HFFc6 (cell line): ENCODE measurements at places on chromosomes 6 and 20.
A peak's percentile ranks its signal among the peaks of the same experiment; 100 is the strongest.

DNA sequence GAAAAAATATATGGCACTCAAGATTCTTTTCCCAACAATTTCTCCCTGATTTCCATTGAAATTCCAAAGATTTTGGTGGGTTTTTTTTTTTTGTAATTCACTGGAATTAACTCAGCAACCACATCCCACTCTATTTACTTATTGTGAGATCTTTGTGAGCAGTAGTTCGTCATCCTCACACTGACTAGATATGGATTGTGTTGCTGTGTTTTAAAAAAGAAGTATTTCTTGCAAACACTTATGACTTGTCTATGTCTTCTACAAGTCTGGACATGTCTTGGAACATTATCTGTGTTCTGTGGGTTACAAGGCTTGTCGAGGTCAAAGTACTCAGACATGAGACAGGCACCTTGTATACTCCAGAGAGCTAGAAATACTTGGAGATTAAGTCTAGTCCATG lies 7.3 kb upstream of the TENT5A start:
- no peak for DNase-seq

DNA sequence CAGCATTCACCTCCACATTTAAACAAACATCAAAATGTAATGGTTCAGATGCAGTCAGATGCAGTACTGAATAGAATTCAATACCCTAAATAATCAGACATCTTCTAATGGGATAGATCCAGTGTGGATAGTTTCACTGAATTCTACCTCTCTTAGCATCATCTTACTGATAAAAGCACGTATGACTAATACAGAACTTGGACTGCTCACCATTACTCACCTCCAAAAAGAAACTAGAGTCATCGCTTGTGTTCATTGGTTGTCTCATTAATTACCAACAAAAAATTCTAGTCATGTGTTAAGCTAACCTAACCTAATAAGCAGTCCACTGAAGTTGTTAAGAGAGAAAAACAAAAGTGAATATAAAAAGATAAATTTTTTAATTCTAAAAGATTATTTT lies 165.9 kb upstream of the IRAK1BP1 start:
- DNase-seq, result peak; percentile 64

DNA sequence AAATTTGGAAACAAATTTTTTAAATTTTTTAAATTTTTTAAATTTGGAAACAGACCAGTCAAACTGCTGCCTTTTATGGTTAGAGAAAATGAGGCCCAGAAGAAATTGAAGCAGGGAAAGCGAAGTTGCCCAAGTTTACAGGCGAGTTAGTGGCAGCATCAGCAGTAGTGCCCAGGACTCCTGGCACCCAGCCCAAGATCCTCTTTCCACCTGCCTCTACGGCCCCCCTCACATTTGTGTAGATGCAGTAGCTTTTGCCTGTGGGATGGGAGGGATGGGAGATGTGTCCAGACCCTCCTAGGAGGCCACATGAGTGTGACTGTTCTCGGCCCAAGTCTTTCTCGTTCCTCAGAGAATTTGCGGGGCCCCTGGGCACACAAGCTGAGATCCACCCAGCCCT lies 49.8 kb downstream of the HNF4A start:
- no peak for DNase-seq

DNA sequence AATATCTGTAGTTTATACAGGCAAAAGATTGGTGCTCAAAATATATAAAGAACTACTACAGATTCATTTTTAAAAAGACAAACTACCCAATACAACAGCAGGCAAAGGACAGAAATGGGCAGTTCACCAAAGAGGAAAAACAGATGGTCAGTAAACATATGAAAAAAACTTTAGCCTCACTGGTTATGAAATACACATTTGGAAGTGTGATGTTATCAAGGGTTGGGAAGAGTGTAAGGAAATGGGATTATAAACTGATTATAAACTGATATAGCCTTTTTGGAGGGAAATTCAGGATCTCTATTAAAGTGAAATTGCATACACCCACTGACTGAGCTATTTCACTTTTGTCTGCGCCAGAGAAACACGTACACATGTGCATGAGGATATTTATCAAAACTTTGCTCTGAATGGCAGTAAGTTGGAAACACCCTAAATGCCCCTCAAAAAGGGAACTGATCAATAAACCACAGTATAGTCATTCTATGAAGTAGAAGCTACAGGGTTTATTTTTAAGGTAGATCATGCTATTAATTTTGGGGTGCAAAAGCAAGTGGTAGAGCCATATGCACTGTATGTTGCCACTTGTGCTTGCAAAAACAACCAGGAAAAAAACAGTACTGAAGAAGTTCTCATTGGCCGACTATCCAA lies 32.2 kb upstream of the ARFGEF2 start:
- no peak for DNase-seq

GRCh38 chr20:51531712-51532456 lies 10.6 kb downstream of the NFATC2 start:
- DNase-seq, result no peak

- DNase-seq, result peak; percentile 89
Observed at GRCh38 chr6:3517350-3517749, 60.5 kb upstream of the SLC22A23 start.

DNA sequence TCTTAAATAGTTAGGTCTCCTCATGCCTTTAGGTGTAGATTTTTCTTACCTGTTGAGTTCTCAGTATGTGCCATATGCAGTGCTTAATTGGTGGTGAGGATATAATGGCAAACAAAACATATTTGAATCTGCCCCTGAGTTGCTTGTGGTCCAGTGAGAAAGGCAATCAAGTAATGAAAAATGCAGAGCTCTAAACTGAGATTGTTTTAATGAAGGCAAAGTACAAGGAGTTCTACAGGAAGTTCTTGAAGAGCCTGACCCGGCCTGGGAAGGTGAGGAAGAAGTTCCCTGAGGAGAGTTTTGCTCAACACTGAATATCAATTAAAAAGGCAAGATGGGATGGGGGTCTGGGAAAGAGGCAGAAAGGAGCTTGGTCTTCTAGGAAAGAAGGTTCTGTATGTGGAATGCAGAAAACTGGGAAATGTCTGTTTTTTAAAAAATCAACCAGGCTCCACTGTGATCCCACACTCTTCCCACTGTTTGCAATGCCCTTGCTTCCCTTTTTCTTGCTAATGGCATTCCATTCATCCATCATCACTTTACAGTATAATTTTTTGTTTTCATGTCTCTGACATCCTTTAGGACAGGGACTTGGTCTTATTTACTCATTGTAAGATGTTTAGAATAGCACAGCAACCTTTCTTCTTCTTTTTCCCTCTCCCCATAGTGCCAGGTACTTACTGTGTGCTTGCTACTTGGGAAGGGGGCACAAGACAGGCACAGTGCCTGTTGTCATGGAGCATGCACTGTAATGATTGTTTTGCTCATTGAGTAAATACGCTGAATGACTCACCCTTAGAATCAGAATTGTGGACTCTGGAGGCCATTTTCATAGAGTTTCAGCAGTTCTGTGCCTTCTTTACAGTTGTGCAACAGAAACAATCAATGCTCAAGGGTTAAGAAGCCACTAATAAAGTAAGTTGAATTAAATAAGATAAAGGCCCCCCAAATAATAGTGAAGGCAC lies 64.3 kb downstream of the ANKS1A start:
- peak; percentile 61 for DNase-seq

DNA sequence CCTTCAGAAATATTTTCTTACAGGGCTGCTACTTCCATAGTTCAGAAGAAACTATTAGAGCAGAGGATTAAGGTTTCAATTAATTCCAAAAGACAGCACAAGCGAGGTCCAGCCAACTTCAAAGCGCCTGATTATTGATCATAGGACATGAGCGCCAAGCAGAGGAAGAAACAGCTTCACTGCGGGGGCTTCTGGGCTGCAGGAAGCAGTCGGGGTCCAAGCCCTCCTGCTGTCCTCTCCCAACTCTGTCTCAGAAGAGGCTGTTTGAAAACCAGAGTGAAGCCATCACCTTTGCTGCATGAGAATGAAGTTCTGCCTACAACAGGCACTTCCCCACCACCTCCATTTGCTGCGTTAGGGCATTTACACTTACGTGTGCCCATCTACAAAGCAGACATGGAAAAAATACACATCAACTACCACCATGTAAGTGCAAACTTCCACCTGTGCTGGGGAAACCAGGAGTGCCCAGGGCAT lies 23.9 kb downstream of the SUMO4 start:
- DNase-seq, result no peak

GRCh38 chr20:57220337-57221145 lies 45.9 kb downstream of the BMP7 start:
- peak; percentile 55 for DNase-seq

DNA sequence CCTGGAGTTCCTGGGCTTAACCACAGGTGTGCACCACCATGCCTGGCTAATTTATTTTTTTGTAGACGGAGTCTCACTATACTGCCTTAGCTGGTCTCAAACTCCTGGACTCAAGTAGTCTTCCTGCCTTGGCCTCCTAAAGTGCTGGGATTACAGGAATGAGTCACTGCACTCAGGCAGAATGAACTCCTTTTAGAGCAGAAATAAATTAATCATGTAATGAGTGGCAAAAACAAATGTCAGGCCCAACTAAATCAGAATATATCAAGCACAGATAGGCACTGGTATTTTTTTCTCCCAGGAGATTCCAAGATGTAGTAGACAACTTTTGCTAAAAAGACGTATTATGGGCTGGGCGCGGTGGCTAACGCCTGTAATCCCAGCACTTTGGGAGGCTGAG lies 2.6 kb downstream of the RPS10 start:
- peak; percentile 50 for DNase-seq

GRCh38 chr6:160039441-160039840 lies 70.6 kb downstream of the IGF2R start:
- no peak for DNase-seq

- no peak for DNase-seq
Observed at GRCh38 chr6:168417679-168418557, 23.1 kb upstream of the SMOC2 start.

GRCh38 chr6:119209452-119210205 lies 131.2 kb upstream of the FAM184A start:
- no peak for DNase-seq

DNA sequence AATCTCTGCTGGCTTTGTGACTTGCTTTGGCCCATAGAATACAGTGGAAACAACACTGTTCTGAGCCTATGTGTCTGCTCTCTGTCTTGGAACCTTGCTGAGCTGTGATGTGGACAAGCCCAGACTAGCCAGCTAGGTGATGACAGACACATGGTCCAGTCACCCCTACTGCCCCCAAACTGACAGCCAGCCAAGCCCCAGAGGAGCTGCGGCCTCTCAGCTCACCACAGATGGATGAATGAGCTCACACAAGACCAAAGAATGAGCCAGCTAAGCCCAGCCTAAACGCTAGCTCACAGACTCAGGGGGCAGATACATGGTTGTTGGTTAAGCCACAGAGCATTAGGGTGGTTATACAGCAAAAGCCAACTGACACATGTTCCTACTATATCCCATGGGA lies 4.1 kb downstream of the AARS2 start:
- DNase-seq, result peak; percentile 32

GRCh38 chr6:107419733-107420132 lies 39.6 kb downstream of the PDSS2 start:
- DNase-seq, result peak; percentile 13

DNA sequence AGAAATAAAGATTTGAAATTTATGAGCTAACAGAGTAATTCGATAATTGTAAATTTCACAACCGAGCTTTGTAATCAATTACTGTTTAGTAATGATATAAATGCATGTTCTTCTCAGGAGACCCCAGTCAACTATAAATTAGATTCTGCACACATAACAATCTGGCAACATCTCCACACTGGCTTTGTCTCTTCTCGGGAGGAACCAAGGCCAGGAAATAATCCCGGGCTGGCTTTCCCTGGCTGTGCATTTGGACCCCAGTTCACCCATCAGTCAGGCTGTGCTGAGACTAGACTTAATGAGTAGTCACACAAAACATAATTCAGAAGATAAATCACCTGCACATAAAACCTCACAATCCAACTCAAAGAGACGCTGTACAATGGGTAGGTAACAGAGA lies 65.5 kb downstream of the PTPRT start:
- no peak for DNase-seq
